ENCODE measurements at places on chromosomes 5 and 9. TPM values are rescaled to one million over a fixed set of nuclear protein-coding genes. Genes with fewer than 3 reads are reported as not detected.

QRFP gene
- total RNA-seq, result not detected

DAP gene
- total RNA-seq, result 60.0 TPM

WNK2 gene
- total RNA-seq, result 7.5 TPM

CCDC180 gene
- 0.62 TPM for total RNA-seq

LCP2 gene
- not detected for total RNA-seq

FKBP15 gene
- 18.1 TPM for total RNA-seq

PCDHA12 gene
- 2.8 TPM for total RNA-seq

FOXD4L3 gene
- total RNA-seq, result not detected

SLC4A9 gene
- not detected for total RNA-seq

MED7 gene
- total RNA-seq, result 15.2 TPM

SPINK4 gene
- total RNA-seq, result not detected

KIF24 gene
- total RNA-seq, result 3.7 TPM

PTCD2 gene
- total RNA-seq, result 10.2 TPM

CAVIN4 gene
- total RNA-seq, result 0.39 TPM

ARHGEF37 gene
- total RNA-seq, result 2.5 TPM

All from A549 treated with dexamethasone at 1 μM for 4 hours (cell line).